ENCODE measurements at places on chromosomes 6 and 20. TPM values are rescaled to one million over a fixed set of nuclear protein-coding genes. Genes with fewer than 3 reads are reported as not detected.

- DNase-seq: no peak
These were observed 278.2 kb downstream of the TFAP2A start for GRCh38 chr6:10136636-10137035.

GRCh38 chr6:29656798-29657197, at the start of gene MOG:
Gene MOG, plus strand, starts transcription at chr6:29657092. Its CDS starts 118 bp downstream, at chr6:29657210.
- no peak for DNase-seq

Gene DSE
- total RNA-seq: 116 TPM

DNA sequence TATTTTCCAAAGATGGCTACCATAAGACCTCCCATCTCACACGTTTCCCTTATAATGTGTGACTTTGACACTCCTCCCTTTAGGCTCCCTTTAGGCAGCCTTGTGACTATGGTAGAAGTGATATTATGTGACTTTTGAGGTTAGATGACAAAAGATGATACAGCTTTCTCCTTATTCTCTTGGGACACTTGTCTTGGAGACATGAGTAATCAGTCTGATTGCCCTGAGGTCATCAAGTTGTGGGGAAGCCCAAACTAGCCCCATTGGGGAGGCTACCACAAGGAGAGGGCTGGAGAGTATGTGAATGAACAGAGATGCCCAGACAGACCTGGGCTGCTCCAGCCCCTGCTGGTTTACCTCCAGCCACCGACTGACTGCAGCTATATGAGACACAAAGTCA, 10.6 kb upstream of the DLK2 start:
- DNase-seq: no peak

Gene BRPF3
- 26.1 TPM for total RNA-seq

DNA sequence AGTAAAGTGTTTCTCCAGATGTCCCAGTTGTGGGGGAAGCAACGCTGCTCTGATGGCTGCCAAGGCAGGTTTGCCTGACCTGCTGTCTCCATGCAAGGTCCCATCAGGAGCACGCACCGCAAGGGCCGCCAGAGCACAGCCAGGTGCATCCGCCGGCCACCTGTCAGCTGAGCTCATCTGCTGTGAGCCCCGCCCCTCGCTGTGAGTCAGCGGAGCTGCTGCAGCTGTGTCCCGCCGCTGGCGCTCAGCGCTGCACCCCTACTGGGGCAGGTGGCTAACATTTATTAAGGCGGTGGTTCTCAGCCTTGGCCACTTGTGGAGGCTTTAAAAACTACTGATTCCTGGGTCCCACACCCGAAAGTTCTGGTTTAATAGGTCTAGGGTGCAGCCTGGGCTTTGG, 225.7 kb downstream of the UST start:
- DNase-seq: no peak

Gene CALHM4
- total RNA-seq: not detected

All from mesenteric fat pad (tissue), 1 donor.